ENCODE measurements at places on chromosomes 2 and 18.

GRCh38 chr18:41266204-41266603, 688.8 kb upstream of the PIK3C3 start:
- DNase-seq = no peak

DNA sequence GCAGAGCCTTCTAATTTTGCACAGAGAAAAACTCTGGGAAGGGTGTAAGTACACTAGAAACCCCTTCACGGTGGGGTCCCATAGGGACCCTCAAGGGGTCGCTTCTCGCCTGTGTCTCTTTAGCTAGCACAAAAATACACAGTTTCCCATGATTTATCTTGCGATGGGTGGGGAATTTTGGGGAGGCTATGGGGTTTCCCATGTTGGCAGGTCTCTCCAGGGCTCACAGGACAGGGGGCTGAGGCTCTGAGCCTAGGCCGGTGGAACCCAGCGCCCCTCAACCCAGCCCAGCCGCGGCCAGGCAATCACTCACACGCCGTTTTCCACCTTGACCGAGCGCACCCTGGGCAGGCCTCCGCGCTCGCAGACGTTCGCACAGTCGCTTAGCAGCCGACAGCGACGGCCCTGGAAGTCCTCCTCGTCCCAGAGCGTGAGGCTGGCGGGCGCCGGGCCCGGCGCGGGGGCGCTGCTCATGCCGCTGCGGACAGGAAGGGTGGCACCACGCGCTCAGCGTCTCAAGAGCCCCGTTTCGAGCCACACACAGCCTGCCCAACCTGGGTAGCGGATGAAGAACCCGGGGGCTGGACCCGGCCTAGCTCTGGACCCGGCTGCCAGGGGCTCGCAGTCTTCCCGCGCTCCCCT, 398 bp downstream of the CRYBA2 start:
- DNase-seq = no peak

- no peak for DNase-seq
Observed at GRCh38 chr2:9949239-9949991, 2.1 kb upstream of the GRHL1 start.

DNA sequence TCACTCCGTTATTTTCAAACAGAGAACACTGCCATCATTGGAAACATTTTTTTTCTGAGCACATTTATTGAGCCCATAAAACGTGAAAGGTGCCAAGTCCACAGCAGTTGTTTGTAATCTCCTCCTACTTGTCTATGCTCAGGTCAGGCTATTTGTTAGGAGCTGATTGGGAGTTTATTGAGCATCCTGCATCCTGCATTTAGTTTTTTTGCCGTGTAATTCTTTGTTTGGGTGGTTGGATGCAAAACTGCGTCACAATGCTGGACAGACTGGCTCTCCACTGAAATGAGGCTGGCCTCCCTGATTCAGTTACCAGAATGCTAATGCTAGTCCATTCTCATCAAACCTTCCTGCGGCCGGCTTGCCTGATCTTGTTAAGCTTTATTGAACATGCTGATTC, 71.4 kb downstream of the RAPGEF4 start:
- DNase-seq = no peak

DNA sequence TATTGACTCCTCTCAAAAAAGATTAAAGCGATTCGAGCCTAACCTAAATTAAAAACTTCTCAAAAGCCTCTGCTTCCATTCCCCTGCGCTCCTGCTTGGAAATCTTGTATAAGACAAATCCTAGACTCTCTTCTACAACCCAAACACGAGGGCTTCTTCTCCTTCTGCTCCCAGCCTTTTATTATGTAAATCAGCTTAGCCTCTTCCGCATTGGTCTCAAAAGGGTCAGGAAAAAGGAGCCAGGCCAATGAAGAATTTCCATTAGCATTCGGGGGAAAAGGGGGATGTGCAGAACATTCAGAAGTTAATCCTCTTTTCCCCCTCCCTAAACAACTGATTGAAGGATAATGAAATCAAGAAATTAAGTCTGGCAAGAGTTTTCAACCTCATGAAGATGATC, 107.9 kb downstream of the FAM124B start:
- no peak for DNase-seq

Measured in activated CD4-positive, alpha-beta T cell treated with anti-CD3 and anti-CD28 coated beads for 24 hours (primary cell).